ENCODE measurements at places on chromosomes 3 and 15. TPM values are rescaled to one million over a fixed set of nuclear protein-coding genes. Genes with fewer than 3 reads are reported as not detected.

The RTP4 gene
- total RNA-seq: 3.1 TPM

The ZPLD1 gene
- total RNA-seq: not detected

The NMB gene
- 1.7 TPM for total RNA-seq

The XIRP1 gene
- 1.9 TPM for total RNA-seq

The EIF4E3 gene
- total RNA-seq: 2.3 TPM

The TGM5 gene
- total RNA-seq: 0.24 TPM

The KIF7 gene
- total RNA-seq: 14.3 TPM

DNA sequence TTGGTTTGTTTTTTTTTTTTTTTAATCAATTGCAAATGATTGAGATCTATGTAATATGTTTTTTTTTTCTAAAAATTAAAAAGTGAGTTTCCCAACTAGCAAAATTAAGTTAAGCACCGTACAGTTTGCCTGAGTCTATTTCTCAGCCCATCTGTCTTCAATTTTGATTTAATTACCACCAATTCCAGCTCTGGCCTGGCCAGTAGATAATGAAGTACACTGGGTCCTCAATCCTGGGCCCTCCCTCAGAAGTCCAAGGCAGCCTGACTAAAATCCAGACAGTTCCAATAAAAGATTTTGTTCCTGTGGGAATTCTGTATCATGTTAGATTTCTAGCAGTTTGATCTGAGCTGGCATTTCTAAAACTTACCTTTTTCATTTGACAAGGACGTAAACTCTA is 887.2 kb downstream of the NAALADL2 start:
- no peak for DNase-seq

- DNase-seq: peak; percentile 55
Measured at GRCh38 chr15:58438956-58439355, 7.2 kb downstream of the LIPC start.

DNA sequence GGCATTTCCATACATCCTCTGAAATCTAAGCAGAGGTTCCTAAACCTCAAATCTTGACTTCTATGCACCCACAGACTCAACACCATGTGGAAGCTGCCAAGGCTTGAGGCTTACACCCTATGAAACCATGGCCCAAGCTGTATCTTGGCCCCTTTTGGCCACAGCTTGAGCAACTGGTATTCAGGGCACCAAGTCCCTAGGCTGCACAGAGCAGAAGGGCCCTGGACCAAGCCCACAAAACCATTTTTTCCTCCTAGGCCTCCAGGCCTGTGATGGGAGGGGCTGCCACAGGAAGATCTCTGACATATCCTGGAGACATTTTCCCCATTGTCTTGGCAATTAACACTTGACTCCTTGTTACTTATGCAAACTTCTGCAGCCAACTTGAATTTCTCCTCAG is 54.4 kb upstream of the IL12A start:
- DNase-seq: no peak

DNA sequence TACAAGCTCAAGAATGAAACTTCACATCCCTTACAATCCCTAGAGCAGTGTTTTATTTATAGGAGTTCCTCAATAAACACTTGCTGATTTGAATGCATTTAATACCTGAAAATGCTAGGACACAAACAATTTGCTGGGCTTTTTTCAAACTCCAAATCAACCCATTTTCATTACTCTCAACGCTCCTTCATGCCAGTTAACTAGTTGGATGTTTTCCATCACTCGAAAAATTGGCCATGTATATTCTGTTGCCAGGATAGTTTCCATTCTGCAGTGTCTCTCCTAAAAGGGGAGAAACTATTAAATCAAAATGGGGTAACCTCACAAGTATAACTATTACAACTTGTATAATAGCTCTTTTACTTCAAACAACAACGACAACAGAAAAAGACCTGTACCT is 1.2 kb downstream of the GBE1 start:
- no peak for DNase-seq

DNA sequence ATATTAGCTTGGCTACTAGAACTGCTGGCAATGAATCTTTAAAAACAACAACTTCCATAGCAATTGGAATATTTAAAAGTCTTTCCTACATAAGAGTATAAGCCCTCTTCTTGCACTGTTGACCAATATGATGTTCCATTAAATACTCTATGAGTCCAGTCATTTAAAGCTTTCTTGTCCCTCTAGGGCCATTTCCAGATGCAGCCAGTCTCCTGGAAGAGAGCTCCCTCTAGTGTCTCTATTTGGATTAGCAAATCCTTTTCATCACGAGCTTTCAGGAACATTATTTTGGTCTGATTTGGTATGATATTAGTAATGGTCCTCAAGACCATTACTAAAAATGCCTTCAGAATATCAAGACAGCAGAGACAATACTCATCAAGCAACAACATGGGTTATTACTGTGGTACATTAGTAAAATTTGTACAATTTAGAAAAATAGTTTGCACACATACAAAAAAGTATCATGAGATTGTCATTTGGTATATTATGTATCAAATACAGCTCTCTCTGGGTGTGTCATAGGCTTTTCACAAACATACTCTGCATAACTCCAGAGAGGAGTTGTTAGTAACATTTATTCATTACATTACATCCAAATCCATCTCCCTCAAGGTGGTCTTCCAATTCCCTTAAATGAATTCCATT is 101.3 kb downstream of the DPH6 start:
- no peak for DNase-seq

DNA sequence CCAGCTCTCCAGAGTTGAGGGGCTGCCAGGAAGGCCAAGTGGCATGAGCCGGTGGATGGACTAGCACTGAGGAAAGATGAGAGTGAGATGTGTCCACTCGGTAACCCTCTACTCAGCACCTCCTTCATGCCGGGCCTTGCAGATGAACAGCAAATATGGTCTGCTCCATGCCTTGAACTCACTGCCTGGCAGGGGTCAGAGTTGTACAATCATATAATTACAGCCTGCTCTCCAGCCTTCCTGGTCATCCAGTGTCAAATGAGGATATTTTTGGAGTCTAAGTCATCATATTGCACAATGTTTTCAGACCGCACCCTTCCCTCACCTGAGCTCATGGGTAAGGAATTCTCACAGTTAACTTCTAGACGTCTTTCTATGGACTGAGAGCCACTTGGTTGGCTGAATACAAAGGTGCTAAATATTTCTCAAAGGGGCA is 4.9 kb downstream of the MGLL start:
- DNase-seq: no peak

DNA sequence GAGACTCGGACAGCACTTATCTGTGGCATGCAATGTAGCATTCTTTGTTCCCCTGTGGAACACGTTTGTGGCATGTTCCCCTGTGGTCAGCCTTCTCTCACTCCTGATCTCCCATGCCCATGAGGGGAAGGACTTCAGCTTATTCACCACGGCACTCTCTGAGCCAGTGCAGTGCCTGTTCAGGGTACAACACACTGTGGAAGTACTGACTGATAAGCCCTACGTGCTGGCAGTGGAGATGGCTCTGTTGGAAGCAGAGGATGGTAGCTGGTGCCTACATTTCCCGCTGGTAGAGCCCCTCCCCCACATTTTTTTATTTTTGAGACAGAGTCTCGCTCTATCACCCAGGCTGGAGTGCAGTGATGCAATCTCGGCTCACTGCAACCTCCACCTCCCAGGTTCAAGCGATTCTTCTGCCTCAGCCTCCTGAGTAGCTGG is 43.5 kb upstream of the ETV5 start:
- no peak for DNase-seq

DNA sequence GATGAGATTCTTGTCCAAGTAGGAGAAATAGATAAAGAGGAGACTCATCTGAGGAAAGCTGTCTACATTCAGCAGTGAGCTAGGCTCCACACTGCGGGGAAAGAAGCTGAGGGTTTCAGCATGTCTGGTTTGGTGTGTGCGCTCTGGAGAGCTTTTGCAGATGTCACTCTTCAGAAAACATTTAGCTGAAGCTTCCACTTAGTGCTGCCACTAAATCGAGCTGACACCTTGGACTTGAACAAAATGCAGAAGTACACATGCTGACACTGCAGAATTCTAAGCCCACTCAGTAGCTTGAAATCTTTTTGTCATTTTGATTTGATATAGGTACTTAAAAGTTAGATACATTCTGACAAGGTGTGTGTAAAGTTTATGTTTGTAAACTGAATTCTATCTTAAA is 32.3 kb upstream of the CRTC3 start:
- no peak for DNase-seq

GRCh38 chr3:141274411-141275031 is 42.9 kb downstream of the PXYLP1 start:
- DNase-seq: no peak

DNA sequence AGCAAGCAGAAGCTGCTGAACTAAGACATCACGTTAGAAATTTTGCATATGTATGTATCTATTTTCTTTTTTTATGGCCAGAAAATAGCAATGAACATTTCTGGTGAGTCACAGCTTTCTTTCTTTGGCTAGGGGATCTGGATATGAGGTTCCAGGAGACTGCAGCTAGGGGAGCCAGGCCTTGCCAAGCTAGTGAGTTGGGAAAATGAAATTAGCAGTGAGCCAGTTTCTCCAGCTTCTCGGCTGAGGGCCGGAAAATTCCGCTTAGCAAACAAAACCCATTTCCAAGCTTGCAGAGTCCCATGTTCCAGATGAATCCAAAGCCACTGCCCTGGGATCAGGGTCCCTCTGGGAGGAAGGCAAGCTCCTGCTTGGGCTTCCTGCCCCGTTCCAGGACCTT is 137.6 kb downstream of the SRGAP3 start:
- no peak for DNase-seq

- DNase-seq: no peak
Measured at GRCh38 chr3:4736284-4736861, 242.9 kb upstream of the BHLHE40 start.
